ENCODE measurements at places on chromosomes 1 and 21.

DNA sequence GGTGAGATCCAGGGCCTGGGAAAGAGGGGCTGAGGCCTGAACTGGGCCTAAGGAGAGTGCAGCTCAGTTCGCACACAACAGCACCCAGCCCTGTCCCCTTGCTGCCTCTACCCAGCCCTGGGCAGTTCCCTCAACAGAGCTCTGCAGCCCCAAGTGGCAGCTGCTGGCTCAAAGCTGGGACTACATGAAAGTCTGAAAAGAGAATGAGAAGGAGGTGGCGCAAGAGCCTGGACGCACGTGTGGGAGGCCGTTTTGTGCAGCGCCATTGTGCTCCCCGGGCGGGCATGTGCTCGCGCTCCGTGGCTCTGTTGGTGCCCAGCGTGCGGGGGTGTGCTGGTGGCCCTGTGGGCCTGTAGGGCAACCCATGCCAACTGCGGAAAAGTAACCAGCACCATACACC is 10.3 kb downstream of the GPR37L1 start:
- no peak for DNase-seq

- no peak for DNase-seq
Observed at GRCh38 chr1:176744142-176744541, 281.2 kb downstream of the PAPPA2 start.

DNA sequence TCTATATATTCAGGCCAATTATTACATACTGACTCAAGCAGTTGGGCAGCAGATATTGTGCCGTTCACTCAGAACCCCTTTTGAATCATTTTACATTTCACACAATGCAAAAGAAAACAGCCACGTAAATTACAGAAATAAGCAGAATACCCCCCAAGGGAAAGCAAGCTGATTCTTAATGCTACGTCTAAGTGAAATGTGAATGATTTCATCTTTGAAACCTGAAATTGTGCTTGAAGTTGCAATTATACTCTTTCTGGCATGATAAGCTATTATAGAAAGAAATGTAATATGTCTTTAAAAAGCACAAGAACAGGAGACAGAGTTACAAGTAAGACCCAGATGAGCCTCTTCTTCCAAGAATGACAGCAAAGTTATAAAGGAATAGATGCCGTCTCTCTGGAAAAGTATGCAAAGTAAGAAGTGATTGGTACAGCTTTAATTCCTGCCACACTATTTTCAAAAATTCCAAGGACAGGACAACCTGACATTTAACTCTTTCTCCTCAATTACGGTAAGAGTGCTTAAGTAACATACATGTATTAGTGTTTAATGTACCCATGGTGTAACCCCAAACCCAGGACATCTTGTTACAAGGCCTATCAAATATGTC is 891.5 kb upstream of the ADGRL2 start:
- no peak for DNase-seq

GRCh38 chr1:100943533-100943932 is 47.6 kb downstream of the SLC30A7 start:
- no peak for DNase-seq

GRCh38 chr1:207744000-207744534 is 7.8 kb upstream of the CD46 start:
- DNase-seq, result no peak

- DNase-seq, result no peak
Observed at GRCh38 chr1:226779561-226779960, 40.5 kb upstream of the ITPKB start.

DNA sequence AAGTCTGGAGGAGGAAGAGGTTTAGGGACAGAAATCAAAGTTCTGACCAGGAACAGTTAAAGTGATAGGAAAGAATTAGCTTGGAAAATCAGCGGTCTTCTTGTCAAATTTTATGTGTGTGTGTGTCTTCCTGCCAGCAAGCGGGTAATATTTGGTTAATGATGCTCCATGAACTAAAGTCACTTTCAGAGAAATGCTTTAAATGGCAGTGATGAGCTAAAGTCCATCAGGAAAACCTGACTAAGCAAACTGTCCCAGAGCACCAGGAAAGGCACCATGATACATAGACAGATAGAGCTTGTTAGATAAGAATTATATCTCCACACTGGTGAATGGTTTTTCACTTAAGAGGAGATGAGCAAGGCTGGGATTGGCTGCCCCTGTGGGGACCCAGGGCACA is 10.0 kb upstream of the CDC14A start:
- DNase-seq, result no peak

DNA sequence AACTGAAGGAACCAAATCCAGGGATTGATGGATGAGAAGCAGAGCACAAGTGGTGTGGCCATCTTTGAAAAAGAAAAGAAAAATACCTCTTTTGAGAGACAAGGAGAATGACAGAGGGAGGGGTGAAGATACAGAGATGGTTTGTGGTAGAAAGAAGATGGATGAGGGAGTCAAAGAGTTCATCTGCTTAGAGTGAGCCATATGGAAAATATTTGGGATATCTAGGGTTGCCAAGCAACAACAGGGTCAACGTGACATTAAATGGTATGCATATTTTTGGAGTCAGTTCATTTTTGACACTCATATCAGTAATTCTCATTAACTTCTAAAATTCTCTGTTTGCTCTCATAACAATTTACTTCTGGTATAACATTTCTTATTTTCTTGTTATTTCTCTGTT is 50.7 kb downstream of the MACF1 start:
- DNase-seq, result no peak

DNA sequence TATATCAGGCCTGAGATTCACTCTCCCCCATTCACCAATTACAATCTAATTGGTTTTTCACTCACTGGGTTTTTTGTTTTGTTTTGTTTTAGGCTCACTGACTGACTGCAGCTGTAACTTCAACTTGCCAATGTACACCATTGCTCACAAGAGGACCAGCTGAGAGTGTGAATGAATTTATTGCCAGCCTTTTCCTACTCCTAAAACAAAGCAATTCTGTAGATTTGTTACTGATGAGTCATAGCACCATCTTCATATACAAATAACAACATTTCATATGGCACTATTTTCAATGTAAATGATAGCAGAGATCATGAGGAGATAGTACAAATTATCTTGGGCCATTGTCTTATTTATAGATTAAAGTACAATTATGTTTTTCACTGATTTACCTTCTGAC is 76.0 kb upstream of the DPYD start:
- DNase-seq, result no peak

GRCh38 chr1:224828691-224829090 is 100.8 kb upstream of the DNAH14 start:
- DNase-seq, result no peak

DNA sequence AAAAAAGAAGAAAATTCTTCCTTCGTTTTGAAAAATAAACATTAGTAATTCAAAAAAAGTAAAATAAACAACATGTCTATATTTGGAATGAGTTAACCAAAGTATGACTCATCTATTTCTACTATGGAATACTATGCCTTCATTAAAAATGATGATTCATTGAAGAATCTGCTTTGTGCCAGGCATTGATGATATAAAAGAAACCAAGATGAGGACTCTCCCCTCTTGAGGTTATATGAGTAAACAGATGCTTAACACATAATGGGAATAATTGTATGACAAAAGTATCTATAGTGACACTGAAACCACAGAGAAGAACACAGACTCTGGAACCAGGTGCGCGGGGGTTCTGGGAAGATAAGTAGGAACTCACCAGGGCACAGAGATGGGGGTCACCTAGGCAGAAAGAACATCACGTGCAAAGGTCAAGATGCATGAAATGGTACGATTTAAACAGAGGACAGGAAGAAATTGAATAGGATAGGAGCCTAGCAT is 18.8 kb downstream of the ELF3 start:
- no peak for DNase-seq

- no peak for DNase-seq
Observed at GRCh38 chr1:1181129-1181937, 7.7 kb downstream of the TTLL10 start.

DNA sequence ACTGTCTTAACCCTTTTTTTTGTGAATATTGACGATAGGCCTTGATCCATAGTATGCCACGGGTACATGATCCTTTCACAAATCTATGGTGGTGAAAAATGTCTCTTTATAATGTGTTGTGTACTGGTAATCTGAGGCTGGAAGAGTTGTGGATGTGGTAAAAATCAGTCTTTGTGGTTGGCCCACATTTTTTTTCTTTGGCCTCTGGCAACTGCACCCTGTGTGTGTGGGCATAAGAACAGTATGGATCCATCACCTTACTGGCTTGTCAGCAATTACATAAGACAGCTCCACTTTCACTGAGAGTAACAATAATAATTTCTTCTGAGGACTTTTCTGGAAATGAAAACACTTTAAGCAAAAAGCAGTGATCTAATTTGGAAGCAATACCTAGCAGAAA is 101.6 kb downstream of the GABPA start:
- DNase-seq, result no peak

DNA sequence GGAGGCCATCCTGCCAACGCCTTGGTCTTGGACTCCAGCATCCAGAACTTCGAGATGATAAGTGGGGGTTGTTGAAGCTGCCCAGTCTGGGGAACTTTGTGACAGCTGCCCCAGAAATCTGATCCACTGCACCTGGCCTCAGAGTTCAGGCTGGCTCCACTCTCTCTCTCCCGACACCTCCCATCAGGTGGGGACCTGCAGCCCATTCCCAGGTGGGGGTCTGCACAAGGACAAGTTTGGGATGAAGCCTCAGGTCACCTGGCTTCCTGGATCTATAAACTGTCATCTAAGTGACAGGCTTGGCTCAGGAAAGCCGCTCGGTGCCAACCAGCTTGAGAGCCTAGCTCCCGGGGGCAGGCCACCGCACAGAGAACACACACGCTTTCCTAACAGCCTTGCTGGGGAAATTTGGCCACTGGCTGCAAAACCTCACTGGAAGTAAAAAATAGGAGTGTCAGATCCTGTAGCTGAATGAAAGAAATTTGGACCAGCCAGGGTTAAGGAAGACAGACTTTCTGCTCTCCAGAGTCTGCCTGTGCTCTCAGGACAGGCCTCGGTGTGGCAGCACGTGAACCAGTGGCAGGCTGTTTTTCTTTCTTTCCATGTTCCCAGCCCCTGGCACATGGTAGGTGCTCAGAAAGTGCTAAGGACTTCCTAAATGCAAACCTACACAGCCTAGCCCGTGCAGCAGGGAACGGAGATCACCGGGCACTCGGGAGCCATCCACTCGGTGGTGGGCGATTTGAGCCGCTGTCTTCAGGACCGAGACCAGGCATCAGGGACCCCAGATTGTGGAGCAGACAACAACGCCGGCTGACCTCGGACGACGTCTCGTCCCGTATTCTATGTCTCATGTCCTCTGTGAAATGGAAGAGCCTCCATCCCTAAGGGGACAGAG is 42.6 kb upstream of the LBR start:
- no peak for DNase-seq

GRCh38 chr1:7551442-7551841 is 219.7 kb upstream of the VAMP3 start:
- DNase-seq, result no peak

DNA sequence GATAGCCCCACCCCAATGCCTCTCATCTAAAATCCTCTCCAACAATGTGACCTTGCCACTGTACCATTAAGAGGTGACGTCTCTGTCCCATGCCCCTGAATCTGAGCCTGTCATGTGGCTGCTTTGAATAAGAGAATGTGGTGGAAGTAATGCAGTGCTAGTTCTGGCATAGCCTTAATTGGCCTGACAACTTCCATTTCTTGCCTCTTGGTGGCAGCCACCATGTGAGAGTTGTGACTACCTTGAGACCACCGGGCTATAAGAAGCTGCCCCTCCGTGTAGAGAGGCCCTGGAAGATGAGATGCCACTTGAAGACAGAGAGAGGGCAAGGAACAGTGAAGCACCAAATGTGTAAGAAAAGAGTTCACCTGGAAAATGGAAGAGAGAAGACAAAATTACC is 95.4 kb downstream of the POFUT2 start:
- DNase-seq, result no peak

DNA sequence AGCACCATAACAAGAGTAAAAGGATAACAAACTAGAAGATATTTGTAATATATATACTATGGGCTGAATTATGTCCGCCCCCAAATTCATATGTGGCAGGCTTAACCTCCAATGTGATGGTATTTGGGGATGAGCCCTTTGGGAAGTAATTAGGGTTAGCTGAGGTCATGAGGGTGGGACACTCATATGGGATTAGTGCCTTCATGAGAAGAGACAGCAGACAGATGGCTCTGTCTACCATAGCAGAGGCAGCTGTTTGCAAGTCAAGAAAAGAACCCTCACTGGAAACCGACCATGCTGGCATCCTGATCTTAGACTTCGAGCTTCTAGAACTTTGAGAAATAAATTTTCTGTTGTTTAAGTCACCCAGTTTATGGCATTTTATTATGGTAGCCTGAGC is 303.6 kb downstream of the LMO4 start:
- no peak for DNase-seq

DNA sequence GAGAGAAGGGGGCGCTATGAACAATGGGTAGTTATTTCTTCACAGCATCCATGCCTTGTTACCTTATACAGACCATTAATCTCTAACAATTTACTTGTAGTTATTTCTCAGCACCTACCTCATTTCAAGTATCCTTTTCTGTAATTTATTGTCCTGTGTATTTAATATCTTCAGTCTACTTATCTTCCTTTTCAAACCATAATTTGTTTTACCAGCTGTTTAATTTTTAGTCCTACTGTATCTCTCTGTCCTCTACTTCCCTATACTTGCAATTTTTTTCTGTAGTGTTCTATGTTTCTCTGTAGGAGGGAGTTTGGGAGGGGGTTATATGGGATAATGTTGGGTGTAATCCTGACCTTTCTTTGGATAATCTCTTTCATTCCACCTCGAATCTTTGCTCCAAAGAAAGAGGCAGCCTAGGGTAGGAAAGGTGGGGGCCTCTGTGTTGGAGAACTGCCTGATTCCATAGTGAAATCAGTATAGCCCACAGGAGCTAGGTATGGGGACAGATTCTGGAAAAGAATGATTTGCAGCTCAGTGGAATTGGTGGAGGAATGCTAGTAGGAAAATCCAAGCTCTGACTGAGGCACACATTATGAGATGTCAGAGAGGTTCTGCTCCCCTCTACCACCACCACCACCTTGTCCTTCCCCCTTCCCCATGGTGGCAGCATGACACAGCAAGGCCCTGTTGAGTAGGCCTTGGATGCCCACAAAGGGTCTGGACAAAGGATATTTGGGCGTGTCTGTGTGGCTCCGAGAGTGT is 642 bp downstream of the MLLT11 start:
- no peak for DNase-seq

- DNase-seq, result no peak
Observed at GRCh38 chr21:41562101-41563000, 54.4 kb upstream of the TMPRSS2 start.

GRCh38 chr1:159088546-159089183 is 12.1 kb upstream of the AIM2 start:
- DNase-seq, result no peak

GRCh38 chr1:94675373-94675772 is 133.8 kb upstream of the F3 start:
- no peak for DNase-seq

DNA sequence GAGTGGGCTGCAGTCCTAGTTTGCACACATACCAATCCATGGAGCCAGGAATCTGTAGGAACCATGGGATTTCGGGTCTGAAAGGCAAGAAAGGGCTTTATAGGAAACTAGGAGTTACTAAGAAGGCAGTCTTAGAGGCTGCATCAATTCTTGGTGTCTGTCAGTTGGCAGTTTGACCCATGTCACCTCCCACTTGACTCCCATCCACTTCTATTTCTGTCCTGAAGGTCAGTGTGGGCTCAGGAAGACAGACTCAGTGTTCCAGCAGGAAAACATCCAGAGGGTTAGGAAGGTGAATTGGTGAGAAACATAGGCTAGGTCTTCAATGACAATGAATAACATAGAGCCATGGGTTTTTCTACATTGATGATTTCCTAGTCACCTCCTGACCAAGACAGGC is 4.0 kb downstream of the CYP4A11 start:
- DNase-seq, result no peak
